ENCODE measurements at places on chromosomes 16 and 17.
A peak's percentile ranks its signal among the peaks of the same experiment; 100 is the strongest.

DNA sequence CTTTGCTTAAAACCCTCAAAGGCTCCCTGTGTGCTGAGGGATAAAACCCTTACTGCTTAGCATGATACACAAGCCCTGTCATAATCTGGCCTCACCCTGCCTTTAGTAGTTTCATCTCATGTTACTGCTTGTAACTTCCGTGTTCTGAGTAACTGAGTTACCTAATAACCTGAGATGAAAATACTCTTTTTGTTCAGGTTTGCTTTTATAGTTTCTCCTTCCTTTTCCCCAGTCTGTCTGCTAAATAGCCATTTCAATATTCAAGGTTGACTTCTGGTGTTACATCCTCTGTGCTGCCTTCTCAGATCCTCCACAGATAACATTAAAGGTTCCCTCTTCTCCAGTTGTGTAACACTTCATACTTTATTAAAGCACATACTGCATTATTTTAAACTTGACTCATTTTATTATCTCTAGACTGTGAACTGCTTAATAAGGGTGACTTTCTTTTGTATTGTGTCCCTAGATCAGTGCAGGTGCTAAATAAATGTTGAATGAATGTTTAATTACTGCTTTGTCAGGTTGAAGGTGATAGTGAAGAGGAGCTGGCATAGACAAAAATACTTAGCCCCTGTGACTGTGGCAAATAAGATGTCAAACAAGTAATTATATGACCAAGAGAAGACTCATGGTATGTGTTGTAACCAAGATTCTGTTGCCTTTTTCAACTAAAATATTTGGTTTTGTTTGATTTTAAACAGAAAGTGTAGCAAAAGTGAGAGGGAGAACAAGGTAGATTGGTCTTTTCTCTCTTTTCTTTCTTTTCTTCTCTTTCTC is 47.8 kb downstream of the NFAT5 start:
- peaks cover 8% of the 10 kb centered on the region for H3K36me3 ChIP-seq
- no peak overlapping the region for H3K4me3 ChIP-seq
- DNase-seq, result no peak
- H3K4me1 ChIP-seq, result peaks cover 43% of the 10 kb centered on the region
- H3K27ac ChIP-seq, result no peak overlapping the region
- no peaks in the 10 kb centered on the region for H3K27me3 ChIP-seq

DNA sequence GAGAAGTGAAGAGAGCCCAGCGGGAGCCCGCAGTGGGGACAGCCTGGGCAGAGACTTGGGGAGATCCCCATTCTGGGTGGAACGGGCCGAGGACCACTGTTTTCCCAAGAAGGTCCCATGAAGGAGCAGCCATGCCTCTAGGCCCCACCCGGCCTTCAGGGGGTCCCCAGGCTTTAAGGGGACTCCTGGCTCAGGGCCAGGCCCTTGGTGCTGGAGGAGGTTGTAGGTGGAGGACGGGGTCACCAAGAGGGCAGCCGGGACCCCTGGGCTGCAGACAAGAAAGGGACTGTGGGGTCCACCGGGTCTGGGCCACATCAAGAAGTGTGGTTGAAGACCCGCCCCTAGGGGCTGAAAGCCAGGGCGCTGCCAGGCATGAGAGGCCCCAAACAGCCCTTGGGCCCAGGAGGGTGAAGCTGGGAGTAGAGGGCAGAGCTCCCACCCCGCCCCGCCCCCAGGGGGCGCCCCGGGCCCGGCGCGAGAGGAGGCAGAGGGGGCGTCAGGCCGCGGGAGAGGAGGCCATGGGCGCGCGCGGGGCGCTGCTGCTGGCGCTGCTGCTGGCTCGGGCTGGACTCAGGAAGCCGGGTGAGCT is at the start of gene PRSS21:
PRSS21 (plus strand) TSS at position 487 of the 589 bp plus-strand sequence; CDS start at position 519, 32 bp downstream.
- no peaks in the 10 kb centered on the region for H3K36me3 ChIP-seq
- peak within 1 kb of the TSS; percentile 50 for H3K4me3 ChIP-seq
- no peak within 1 kb of the TSS for H3K27ac ChIP-seq
- DNase-seq, result peak; percentile 40
- H3K4me1 ChIP-seq, result no peaks in the 10 kb centered on the region
- peaks cover 2% of the 10 kb centered on the region for H3K27me3 ChIP-seq

DNA sequence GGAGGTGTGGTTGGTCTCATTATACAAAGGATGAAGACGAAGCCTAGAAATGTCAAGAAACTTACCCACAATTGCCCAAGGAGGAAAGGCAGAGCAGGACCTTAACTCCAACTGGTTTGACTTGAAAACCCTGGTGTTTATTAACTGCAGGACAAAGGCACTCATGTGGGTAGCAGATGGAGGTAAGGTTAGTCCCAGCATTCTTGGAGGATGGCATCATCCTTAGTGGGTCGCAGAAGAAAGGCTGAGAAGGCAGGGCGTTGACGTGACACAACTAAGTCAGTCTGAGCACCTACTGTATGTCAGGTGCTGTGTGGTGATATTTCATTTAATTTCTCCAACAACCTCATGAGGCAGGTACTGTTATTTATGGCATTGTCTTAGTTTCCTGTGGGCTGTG is 101.3 kb downstream of the HAPSTR1 start:
- H3K27me3 ChIP-seq, result no peaks in the 10 kb centered on the region
- DNase-seq, result no peak
- no peaks in the 10 kb centered on the region for H3K4me1 ChIP-seq
- H3K27ac ChIP-seq, result no peak overlapping the region
- H3K36me3 ChIP-seq, result no peaks in the 10 kb centered on the region

GRCh38 chr17:76153640-76154039 is 12.6 kb upstream of the FOXJ1 start:
- no peak overlapping the region for H3K27ac ChIP-seq
- no peaks in the 10 kb centered on the region for H3K27me3 ChIP-seq
- H3K4me3 ChIP-seq, result no peak overlapping the region
- H3K4me1 ChIP-seq, result peaks cover 26% of the 10 kb centered on the region
- no peak for DNase-seq
- H3K36me3 ChIP-seq, result peaks cover 35% of the 10 kb centered on the region

DNA sequence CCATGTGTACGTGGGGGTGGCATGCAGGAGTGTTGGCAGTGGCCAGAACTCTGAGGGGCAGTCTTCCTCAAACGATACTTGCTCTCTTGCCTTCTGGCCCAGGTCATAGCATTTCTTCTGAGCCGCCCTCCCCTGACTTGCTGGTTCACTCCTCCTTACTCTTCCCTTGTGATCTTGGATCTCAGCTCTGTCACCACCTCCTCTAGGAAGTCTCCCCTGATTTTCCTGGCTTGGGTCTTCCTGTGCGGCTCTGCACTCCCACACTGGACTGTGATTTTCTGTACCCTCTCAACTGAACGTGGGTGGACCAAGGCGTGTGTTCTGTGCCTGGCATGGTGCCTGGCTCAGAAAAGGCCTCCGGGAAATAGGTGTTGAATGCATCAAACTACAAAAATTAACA is 2.9 kb downstream of the EPN3 start:
- no peak for DNase-seq
- no peak overlapping the region for H3K27ac ChIP-seq
- no peaks in the 10 kb centered on the region for H3K36me3 ChIP-seq

- peaks cover 2% of the 10 kb centered on the region for H3K27me3 ChIP-seq
- H3K4me3 ChIP-seq, result no peak overlapping the region
- H3K36me3 ChIP-seq, result peaks cover 4% of the 10 kb centered on the region
- DNase-seq, result no peak
- no peak overlapping the region for H3K27ac ChIP-seq
Measured at GRCh38 chr16:75181630-75182029, 25.3 kb downstream of the CTRB2 start.

DNA sequence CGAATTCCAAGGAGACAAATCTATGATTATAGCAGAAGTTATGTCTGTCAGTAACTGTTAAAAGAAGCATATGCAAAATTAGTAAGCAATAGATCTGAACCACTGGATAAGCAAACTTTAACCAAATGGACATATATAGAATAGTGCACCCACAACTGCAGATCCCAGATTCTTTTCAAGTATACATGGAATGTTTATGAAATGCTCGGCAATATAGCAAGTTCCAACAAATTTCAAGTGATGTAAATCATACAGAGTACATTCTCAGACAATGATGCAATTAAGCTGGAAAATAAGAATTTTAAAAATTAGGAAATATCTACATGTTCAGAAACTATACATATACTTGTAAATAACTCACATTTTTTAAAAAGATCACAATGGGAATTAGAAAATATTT is 8.4 kb upstream of the HELZ start:
- DNase-seq, result no peak
- H3K4me1 ChIP-seq, result peaks cover 14% of the 10 kb centered on the region
- no peaks in the 10 kb centered on the region for H3K36me3 ChIP-seq
- H3K27ac ChIP-seq, result no peak overlapping the region
- no peak overlapping the region for H3K4me3 ChIP-seq
- H3K27me3 ChIP-seq, result no peaks in the 10 kb centered on the region

DNA sequence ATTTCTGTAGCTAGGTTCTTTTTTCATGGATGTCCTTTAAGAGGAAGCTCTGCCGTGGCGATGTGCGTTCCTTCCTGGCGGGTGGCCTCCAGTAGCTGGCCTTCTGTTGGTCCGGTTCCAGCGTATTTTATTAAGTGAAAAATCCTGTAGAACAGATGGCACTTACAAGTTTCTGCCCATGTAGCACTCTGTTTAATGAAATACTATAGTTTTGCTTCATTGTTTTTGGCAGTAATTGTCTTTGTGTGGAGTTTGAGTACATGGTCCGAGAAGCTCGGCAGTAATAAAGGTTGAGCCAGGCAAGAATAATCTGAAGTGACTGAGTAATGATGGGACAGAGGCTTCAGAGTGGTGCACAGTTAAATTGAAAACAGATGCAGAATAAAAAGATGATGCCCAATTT is 20.4 kb downstream of the USP10 start:
- H3K27me3 ChIP-seq, result no peaks in the 10 kb centered on the region
- DNase-seq, result no peak
- no peak overlapping the region for H3K27ac ChIP-seq

DNA sequence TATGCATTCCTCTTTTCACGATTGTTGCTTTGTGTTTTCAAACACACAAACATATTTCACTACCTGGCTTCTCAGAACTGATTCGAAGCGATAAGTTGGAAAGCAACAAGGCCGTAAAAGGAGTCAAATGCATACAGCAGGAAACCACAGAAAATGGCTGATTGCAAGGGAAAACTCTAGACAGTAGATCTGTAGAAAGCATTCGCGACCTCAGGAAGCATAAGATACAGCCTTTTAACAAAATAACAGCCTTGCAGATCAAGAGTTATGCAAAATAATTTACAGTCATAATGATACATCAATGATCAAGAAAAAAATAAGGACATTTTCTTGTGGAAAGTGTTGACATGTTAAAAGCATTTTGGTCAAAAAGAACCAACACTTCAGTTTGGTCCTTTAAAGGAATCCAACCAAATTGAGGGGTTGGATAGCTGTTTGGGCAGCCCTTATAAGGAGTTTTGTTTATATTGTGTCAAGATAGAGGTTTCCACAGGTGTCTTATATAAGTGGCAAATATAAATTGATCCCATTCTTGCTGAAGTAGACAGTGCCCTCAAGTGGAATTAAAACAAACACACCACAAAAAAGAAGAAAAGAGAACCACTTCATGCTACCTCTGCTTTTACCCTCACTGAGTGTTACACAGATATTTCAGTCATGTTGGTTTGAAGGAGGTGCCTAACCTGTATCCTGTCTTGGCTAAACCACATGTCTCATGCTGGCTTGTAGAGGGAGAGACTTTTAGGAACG is 5.5 kb downstream of the CYLD start:
- H3K4me1 ChIP-seq, result peaks cover 64% of the 10 kb centered on the region
- no peaks in the 10 kb centered on the region for H3K27me3 ChIP-seq
- H3K36me3 ChIP-seq, result peaks cover 54% of the 10 kb centered on the region
- peak overlapping the region; percentile 73 for H3K4me3 ChIP-seq

DNA sequence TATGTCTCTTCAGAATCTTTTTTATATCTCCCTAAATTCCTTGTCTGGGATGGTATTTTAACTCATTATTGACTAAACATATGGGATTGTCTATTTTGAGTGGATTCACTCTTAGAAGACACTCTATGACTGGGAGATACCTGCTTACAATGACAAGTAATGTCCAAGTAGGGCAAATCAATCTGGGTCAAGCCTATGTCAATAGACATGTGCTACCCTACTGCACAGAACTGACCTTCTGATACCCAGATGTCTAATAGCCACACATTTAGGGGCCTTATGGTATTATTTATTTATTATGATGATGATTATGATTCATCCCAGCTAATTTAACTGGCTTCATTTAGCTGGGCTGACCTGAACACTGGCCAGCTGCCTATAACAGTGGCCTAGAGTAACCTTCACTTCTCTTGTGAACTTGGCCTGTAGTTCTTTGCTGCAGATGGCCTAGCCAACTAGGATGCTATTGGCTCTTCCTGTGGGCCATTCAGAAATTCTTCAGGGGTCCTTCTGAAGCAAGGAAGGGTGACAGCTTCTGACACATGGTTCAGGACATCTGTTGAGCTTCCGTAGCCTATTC is 138.0 kb downstream of the ANKFN1 start:
- no peak overlapping the region for H3K27ac ChIP-seq
- no peaks in the 10 kb centered on the region for H3K27me3 ChIP-seq
- no peak overlapping the region for H3K4me3 ChIP-seq
- no peaks in the 10 kb centered on the region for H3K36me3 ChIP-seq
- DNase-seq, result no peak
- H3K4me1 ChIP-seq, result peaks cover 18% of the 10 kb centered on the region

- peak; percentile 36 for DNase-seq
- peaks cover 47% of the 10 kb centered on the region for H3K4me1 ChIP-seq
- no peaks in the 10 kb centered on the region for H3K27me3 ChIP-seq
Measured at GRCh38 chr16:4846503-4846900, 586 bp downstream of the GLYR1 start.

DNA sequence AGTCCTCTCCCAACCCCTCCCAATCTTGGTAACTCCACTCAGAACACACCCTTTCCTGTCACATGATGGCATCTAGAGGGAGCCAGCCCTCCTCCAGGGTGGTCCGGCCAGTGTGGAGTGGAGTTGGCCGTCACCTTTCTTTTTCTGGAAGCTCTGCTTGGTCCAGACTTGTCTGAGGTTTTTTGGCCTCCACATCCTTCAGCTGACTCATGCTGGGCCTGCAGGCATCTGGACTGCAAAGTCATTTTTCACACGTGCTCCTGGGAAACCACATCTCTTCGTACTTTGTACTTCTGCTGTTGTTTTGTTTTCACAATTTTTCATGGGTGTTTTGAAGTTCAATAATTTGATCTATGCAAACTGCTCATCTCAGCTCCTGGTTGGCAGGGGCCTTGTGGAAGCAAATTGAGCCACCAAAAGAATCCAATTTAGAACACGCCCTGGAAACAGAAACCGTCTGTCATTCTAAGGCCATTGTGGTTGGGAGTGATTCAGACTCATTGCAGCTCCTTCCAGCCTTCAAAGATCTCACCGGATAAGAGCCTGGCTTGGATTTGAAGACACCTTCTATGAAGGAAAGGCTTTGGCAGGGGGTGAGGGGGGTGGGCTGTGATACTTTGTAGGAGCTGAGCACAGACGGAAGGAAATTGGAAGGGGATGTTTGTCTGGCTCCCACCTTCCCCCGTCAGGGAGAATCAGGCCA is 42.4 kb upstream of the NF1 start:
- H3K4me3 ChIP-seq, result no peak overlapping the region
- H3K36me3 ChIP-seq, result no peaks in the 10 kb centered on the region
- no peak overlapping the region for H3K27ac ChIP-seq
- H3K4me1 ChIP-seq, result peaks cover 6% of the 10 kb centered on the region
- no peaks in the 10 kb centered on the region for H3K27me3 ChIP-seq
- DNase-seq, result no peak

- no peaks in the 10 kb centered on the region for H3K36me3 ChIP-seq
- no peaks in the 10 kb centered on the region for H3K27me3 ChIP-seq
- H3K4me1 ChIP-seq, result peaks cover 6% of the 10 kb centered on the region
Measured at GRCh38 chr17:49779739-49780231, 8.7 kb upstream of the KAT7 start.
